ENCODE measurements at places on chromosomes 5 and 9.

GRCh38 chr5:15496886-15497285 lies 3.1 kb upstream of the FBXL7 start:
- DNase-seq, result no peak

DNA sequence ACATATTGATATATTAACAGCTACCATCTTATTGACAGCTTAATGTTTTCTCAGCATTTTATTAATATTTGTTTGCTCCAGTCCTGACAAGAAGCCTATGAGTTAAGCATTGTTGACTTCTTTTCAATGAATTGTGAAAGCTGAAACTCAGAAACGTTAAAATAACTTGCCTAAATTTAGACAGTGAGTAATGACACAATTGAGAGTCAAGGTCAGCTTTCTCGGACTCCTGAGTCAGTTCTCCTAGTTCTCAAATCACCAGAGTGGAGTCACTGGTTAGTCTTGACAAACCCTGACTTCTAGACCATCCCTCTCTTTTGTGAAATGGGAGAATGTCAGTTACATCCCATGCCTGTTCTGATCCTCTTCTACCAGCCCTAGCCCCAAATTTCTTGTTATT lies 222.7 kb upstream of the ACO1 start:
- DNase-seq, result no peak

- no peak for DNase-seq
Observed at GRCh38 chr5:178664141-178664540, 37.3 kb upstream of the CLK4 start.

DNA sequence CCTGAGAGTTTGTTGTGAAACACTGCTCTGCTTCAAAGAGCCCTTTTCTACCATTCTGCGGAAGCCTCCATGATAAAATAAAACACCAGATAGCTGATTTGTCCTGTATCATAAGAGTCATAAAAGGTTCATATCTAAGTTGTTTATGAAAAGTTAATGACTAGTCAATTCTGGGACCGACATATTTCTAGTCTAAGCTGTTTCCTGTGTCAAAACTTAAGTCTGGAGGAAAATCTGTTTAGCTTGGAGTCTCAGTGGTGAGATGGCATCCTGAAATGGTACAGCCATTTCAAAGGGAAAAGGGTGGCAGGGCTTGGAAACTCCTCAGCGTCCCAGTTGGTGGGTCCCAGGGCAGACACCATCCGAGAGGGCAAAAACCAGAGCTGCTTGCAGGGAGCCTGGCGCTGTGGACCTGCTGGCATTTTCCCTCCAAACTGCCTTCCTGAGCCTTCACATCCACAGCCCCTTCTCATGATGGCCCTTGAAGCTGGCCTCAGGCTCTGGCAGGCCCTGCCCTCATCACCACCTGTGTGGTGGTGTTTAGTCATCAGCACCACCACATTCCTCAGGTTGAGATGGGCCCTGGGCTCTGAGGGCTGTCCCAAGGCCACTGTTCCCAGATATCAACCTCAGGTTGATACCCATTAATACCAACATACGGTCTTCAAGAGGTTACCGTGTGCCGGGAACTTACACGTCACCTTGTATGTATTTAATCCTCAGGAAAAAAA lies 184.0 kb downstream of the HSPA4 start:
- DNase-seq, result no peak

DNA sequence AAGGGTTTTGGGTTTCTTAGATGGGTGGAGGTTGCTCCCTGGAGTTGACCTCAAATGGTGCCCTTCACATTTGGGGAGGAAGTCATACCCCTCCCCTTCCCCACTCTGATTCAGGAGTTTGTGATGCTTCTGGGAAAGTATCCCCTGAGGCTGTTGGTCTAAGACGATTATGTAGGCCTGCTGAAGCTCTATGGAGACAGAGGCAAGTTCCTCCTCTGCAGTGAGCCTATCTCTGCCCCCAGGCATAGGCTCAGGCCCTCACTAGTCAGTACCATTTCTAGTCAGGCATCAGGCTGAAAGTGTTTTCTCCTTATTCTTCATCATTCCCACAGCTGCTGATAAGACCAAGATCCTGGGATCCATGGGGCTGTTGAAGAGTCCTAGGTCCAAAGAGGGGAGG lies 271.6 kb upstream of the NUDT12 start:
- no peak for DNase-seq

GRCh38 chr5:143128412-143129071 lies 274.9 kb downstream of the NR3C1 start:
- DNase-seq, result no peak

GRCh38 chr5:129459777-129460671 lies at the start of gene ADAMTS19:
Gene ADAMTS19 (plus strand): TSS chr5:129460298. CDS start chr5:129460392, 94 bp downstream.
- DNase-seq, result no peak

GRCh38 chr5:132951897-132952296 lies 11.5 kb downstream of the AFF4 start:
- no peak for DNase-seq

- no peak for DNase-seq
Observed at GRCh38 chr5:61435368-61435767, 103.3 kb downstream of the ZSWIM6 start.

DNA sequence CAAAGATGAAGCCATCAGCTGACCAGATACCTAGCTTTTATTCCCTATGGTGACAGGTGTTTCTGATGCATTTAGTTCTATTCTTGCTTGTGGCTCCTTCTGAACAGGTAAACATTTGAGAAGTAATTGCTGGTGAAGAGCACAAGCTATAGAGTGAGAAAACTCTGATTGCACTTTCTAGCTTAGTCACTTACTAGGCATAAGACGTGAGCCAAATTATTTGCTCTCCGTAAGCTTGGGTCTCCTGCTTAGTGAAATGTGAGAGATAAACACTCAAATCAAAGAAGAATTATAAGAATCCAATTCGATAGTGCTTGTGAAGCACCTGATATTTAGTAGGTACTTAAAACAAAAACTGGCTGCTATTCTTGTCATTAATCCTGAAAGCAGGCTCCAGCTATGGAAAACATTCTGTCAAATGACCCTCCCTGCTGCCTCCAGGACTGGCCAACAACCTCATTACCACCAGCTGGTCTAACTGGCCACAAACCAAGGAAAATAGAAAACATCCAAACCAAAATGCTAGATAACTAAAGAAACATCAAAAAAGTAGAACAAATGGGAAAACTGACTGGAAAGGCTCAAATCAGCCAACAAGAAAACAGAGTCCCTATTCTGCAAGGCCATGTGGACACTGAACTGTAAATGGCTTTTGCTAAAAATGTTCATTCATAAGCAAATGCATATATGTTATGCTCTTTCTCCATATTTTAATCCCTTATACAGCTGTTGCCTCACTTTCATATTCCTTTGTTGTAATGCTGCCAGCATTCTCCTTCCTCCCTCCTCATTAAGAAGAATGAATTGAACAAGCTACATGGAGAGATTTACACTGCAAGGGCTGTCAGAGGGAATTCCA lies 616.1 kb downstream of the DTWD2 start:
- no peak for DNase-seq

DNA sequence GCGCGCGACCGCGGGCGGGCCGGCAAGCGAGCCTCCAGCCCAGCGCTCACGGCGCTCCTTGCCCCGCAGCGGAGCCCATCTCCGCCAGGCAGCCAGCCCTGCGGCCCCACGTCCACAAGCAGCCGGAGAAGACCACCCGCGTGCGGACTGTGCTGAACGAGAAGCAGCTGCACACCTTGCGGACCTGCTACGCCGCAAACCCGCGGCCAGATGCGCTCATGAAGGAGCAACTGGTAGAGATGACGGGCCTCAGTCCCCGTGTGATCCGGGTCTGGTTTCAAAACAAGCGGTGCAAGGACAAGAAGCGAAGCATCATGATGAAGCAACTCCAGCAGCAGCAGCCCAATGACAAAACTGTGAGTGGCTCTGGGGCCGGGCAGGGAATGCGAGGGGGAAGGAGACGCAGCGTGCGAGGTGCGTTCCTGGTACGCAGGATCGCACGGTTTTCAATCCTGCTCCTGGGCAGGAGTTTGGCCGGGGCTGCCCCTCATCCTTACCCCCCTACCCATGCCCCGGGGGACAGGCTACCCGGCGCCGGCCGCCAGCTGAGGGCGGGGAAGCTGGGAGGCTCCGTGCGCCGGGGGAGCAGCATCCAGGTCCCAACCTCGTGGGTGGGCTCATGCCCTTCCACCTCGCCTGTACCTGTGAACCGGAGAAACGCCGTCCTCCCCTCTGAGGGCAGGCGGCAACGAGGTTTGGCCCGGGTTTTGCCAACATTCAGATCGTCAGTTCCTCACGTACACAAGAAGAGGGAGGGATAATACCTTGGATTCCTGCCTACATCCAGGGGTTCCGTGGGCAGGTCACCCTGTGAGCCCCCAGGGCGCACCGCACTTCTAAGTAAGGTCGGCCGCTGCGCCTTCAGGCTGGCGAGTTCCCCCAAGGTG lies 6.6 kb downstream of the ISL1 start:
- no peak for DNase-seq

DNA sequence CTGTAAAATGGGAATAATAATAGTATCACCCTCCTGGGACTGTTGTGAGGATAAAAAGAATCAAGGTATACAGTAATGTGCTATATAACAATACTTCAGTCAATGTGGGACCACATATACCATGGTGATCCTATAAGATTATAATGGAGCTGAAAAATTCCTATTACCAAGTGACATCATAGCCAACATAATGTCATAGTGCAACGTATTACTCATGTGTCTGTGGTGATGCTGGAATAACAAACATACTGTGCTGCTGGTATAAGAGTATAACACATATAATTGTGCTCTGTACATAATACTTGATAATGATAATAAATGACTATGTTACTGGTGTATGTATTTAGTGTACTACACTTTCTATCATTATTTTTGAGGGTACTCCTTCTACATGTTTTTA lies 38.1 kb downstream of the LIFR start:
- no peak for DNase-seq

DNA sequence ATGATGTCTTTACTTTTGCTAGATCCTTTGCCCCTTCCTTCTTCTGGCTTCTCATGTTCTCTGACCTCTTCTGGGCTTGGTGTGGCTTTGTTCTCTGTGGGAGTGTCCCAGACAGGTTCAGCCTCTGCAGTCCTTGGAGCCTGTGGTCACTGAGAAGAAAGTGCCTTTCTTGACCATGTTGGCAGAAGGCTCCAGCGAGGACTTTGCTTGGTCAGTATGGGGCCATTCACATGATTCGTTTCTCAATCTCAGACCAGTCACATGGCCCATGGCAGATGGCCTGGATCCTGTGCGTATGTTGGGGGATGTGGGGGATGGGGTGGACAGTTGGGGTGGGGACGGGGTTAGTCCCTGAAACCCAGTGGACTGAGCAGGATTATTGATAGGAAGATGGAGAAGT lies 274.1 kb downstream of the ARHGAP26 start:
- DNase-seq, result no peak

DNA sequence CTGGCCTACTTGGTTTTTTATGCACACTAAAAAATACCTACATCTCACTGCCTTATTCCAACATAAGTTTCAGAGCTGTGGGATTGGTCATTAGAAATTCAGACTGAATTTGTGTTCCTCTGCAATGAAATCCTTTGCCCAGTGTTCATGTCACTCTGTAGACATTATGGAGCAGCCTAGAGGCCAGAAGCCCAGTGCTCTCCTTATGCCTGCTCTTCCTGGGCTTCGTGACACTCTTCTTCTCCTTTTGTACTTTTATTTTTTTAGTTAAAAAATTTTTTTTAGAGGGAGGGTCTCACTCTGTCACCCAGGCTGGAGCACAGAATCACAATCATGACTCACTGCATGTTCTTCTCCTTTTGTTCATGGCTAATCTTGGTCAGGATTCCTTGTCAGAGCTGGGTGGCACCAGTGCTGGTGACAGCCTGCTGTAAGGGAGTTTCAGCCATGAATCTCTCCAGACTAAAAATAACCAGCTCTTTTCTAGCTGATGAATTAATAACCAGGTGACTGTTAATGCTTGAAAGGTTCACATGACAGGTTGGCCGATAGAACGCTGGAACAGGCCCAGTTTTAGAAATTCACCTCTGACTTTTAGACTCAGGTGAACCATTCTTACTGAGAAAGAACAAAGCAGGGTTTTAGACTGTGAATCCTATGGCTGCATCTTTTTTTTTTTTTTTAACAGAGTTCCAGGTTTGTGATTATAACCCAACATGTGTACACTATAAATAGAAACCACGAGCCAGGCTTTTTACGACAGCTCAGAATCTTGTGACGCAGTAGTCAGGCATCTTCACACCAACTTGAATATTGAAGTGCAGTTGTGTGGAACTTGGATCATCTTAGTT lies 34.1 kb upstream of the C5orf47 start:
- DNase-seq, result no peak

DNA sequence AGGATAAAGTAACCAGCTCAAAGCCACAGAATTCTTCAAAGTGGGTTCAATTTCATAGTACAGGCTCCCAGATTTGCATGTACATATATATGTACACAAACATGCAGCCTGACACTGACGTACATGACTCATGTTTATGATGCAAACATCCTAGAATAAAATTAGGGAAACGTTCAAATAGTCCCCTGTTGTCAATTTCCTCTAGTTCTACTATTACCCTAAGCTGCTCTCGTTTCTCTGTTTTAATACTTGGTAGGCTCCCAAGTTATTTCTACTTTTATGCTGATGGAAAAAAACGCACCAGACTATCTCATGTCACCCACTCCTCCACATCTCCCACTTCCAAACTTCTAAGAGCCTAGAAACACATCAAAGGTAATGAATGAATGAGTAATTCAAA lies 229.7 kb downstream of the EPB41L4A start:
- DNase-seq, result no peak

GRCh38 chr9:14434971-14435718 lies 121.2 kb upstream of the NFIB start:
- no peak for DNase-seq

GRCh38 chr5:146683861-146684260 lies 167.9 kb upstream of the GPR151 start:
- no peak for DNase-seq

DNA sequence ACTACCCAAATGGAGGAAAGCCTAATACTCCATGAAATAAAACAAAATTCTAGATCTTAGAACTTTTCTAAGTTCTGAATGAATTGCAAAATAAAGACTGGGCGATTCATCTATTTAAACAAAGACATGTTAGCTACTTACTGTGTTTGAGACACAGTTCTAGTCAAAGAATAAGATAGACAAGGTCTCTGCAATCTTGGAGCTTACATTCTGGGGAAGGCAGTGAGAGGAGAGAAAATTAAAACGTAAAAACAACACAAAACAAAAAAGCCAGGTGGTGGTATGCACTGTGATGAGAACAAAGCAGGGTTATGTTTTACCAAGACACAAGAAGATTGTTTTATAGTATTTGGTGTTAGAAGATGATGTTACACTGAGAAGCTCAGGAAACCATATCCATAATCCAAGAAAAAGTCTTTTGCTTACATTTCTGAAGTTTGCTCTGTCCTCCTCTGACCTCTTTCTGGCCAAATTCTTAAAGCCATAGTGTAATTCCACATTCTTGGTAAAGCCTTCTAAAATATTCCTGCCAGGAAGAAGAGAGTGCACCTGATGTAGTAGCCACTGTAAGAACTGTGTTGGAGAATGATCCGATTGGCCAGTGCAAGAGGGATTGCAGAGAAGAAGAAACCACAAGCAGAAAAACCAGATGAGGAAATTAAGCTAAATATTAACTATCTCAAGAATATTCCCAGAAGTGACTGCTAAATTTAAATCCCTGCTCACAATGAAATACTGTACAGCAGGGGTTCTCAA lies 218.4 kb downstream of the PCSK1 start:
- DNase-seq, result no peak

- peak; percentile 49 for DNase-seq
Observed at GRCh38 chr5:56490971-56491468, 257.9 kb upstream of the ANKRD55 start.

GRCh38 chr9:75054368-75055001 lies 26.4 kb upstream of the CARNMT1 start:
- no peak for DNase-seq

GRCh38 chr5:178488696-178489095 lies 101.5 kb downstream of the COL23A1 start:
- DNase-seq, result no peak

GRCh38 chr5:135225856-135226560 lies 173.0 kb downstream of the MACROH2A1 start:
- no peak for DNase-seq

Data from CD4-positive, alpha-beta T cell treated with Interleukin-6 at 100 ng/mL for 8 hours (primary cell).